ENCODE measurements at places on chromosomes 1 and 21.

- no peak for DNase-seq
Measured at GRCh38 chr1:9286556-9286955, 6.1 kb upstream of the SPSB1 start.

DNA sequence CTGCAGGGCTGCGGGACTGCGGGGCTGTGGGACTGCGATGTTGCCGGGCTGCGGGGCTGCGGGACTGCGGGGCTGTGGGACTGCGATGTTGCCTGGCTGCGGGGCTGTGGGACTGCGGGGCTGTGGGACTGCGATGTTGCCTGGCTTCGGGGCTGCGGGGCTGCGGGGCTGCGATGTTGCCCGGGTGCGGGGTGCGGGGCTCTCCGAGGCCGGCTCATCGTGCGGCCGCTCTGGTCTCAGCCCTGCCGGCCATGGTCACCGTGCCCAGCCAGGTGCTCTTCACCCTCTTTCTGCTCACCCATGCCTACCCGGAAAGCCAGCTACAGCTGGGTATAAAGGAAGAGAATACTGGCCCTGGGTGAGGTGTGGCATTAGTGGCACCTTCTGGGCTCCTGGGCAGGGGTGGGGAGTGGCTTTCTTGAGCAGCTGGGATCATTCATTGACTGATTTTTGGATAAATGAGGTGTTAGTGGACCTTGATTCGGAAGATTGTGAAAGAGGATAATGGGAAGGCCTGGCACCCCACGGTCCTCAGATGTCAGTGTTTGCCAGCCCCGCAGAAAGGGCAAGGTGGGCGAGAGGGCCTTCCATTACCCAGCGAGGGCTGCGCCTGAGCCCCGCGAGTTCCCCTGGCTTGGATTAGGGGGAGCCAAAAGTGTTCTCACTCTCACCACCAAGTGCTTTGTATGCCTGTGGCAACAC, 36.3 kb downstream of the COQ8A start:
- no peak for DNase-seq

DNA sequence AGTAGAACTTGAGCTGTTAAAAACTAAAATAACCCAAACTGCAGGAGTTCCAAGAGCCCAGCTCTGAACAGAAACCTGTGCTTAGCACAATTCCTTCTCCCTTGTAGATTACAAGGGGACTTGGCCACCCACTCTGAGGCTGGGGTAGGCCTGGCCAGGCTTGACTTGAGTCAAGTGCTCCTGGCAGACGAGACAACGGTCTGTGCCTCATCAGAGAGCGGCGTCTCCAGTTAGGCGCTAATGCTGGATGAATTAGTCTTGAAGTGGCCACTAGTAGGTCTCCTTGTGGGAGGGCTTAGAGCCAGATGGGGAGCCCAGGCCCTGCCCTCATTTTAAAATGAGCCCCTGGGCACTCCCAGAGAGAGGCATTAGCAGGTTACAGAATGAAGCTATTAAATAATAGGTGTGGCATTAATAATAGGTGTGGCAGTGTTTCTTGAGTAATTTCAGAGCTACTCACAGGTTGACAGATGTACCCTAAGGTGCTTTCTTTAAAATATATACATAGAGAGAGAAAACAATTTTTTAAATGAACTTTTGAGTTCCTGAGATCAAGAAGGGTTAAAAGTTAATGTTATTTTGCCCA, 1.1 kb downstream of the EEIG2 start:
- DNase-seq: peak; percentile 31

DNA sequence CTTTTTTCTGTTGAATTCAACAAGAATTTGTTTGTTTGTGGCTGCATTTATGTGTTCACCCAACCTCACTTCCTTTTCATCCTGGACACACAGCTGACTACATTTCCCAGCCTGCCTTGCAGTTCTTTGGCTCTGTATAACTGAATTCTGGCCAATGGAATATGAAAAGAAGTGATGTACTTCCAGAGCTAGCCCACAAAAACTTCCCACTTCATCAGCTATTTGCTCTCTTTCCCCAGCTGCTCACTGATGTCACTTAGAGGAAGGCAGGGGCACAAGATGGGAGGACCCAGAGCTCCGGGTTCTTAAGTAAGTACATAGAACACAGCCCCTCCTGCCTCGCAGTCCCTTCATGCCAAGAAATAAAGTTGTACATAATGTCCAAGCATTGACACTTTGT, 235.0 kb upstream of the FGGY start:
- no peak for DNase-seq

DNA sequence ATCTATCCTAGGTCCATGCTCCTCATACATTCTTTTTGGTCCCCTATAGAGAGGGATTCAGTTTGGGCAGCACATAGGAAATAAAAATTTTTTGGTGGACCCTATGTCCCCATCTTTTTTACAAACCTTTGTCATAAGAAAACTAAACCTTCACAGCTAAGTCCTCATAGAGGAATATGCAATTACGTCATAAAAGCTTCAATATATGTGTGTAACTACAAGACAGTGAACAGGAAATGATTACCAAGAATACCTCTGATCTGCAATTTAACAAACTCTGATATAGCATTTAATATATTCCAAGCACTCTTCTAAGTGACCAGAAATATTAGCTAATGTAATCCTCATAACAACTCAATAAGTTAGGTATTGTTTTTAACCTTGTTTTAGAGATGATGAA, 6.3 kb upstream of the DENND2C start:
- no peak for DNase-seq

GRCh38 chr1:102100666-102101065, 103.9 kb upstream of the OLFM3 start:
- DNase-seq: no peak

- no peak for DNase-seq
Measured at GRCh38 chr1:219507437-219507836, 105.5 kb downstream of the ZC3H11B start.

DNA sequence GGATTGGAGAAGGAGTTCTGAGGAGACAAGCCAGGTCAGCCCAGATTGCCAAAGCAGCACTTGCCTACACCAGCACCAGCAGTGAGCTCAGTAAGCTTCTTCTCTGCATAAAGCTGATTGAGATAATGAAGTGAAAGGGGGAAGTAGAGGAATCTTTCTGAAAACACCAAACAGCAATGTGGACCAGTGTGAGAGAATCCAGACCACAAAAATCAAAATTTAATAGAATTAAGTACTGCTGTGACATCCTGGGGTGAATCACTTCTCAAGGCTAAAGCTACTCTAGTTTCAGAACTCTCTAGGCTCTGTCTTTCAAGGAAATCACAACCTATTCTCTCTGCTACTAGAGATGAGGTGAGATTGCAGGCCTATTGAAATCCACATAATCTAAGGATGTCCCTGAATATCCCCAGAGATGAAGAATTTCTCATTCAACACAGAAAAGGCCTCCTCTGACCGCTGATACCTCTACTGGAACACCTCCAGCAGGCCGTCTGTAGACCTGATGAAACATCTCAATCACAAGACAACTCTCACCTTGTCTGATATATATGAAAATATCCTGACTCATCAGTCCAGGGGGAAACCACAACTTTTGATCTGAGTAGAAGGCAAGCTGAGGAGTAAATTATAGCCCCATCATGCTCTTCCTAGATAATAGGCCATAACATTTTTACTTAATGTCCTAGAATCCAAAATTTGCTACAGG, at the start of gene FCRL4:
Gene FCRL4, minus strand, starts transcription at position 127 of the 709 bp plus-strand sequence. CDS start 141 bp downstream, outside the sequence.
- DNase-seq: no peak

GRCh38 chr1:217138173-217138765, 415.0 kb upstream of the ESRRG start:
- DNase-seq: no peak

GRCh38 chr1:74247881-74248528, 12.8 kb downstream of the TNNI3K start:
- no peak for DNase-seq

DNA sequence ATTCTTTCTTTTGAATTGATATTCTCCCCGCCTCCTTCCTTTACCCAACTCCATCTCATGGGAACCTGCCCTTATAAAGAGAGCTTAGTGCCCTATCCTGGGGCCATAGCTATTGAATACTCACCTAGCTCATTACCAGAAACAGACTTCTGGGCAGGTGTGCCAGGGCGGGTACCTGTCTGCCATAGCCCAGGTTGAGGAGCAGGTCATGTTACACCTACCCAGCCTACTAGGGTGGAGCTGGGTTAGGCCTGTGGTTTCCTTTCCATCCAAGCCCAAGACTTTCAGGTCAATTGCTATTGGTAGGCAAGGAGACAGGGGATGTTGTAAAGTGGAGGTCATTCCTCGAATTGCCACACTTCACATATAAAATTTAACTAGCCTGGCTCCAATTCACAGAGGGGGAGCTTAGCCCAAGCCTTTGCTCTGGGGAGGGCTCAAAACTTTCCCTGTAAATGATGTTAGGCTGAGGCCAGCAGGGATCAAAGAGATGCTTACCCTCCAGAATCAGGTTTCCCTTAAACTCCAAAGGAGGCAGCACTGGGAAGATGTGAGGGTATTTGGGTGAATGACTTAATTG, 87.1 kb upstream of the IPO9 start:
- DNase-seq: no peak

DNA sequence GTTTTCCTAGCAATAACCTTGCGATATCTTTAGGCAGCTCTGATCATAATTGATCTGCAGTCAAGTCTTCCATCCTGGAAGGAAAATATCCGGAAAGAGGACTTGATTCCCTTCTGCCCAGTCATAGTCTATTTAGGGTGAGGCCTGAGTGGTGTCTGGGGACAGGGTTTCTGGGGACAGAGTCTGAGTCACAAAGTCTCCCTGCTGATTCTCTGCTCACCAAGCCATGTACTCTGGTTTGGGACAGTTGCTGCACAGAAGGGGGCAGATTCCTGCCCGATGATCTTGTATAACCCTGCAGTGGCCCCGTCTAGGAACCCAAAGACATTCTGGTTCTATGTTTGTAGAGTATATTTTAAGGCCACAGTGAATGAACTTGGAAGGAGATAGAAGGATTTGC, 178.8 kb downstream of the KCNJ6 start:
- no peak for DNase-seq

- DNase-seq: no peak
Measured at GRCh38 chr1:3319874-3320245, 134.6 kb upstream of the ARHGEF16 start.

DNA sequence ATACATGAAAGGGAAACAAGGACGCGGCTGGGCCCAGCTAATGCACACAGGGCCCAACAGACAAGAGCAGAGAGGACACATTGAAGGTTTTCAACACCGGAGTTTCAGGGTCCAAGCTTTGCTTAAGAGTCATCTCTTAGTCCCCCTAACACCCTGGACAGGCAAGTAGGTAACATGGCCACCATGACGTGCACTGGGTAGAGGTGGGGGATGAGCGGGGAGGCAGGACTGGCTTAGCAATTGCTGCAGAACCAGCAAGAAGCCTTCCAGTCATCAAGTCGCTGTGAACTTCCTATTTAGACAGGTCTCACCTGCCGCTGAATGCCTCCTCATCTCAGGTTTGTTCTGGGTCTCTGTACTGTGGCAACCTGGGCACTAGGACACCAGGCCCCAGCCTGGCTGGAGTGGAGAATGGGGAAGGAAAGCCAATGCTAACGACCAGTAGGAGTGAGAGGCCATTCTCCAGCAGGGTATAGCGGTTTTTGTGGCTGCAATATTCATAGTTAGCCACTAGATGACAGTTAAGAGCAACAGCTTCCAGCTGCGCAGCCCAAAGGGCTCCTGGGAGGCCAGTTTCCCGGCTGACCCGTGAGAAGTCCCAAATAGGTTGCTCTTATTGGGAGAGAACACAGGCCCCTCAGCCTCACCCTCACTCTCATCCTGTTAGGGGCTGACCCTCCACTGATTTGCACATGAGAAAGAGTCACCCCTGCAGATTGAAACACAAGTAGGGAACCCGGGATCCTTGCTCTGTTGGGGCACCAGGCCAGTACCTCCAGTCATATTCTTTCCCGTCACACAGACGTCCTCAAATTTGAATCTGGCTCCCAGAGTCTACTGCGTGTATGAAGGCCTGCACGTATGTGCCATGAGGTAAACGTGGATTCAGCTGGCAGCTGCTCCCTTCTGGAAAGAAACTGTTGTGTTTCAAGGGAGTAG, 6.0 kb upstream of the PIGC start:
- peak; percentile 8 for DNase-seq

GRCh38 chr1:20521960-20522861, 14.3 kb upstream of the MUL1 start:
- peak; percentile 33 for DNase-seq

GRCh38 chr1:3065396-3065795, 3.6 kb upstream of the PRDM16 start:
- DNase-seq: no peak

GRCh38 chr1:2834146-2834475, 32.6 kb upstream of the TTC34 start:
- DNase-seq: no peak

GRCh38 chr1:244353551-244354091, 98.1 kb downstream of the ADSS2 start:
- no peak for DNase-seq

DNA sequence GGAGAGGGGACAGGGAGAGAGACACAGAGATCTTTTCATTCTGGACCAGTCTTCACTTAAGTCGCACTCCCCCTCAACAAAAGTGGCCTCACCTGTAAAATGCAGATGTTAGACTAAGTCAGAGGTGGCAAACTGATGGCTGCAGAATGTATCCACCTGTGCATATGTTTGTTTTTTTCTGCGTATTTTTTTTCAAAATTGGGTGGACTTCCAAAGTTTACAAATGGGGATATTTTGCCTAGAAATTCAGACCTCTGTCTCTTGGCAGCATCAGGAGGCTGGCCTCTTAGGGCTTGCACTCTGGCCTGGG, 525.0 kb downstream of the MATN1 start:
- DNase-seq: no peak

DNA sequence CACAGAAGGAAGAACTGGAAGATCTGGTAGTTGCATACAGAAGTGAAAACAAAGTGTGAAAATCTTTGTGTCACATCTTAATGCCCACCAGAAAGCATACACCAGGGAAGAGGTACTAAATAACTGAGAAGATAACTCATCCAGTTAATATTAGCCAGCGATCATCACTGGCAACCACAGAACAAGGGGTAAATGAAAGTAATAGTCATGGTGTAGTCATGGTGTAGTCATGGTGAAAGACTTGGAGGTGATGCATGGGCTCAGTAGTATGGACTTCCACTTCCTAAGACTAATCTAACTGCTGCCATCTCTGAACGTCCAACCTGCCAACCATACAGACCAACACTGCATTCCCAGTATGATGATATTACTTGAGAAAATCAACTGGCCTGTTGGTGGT, 481.2 kb upstream of the NR5A2 start:
- no peak for DNase-seq

GRCh38 chr1:41673806-41674205, 189.3 kb upstream of the EDN2 start:
- DNase-seq: peak; percentile 27

DNA sequence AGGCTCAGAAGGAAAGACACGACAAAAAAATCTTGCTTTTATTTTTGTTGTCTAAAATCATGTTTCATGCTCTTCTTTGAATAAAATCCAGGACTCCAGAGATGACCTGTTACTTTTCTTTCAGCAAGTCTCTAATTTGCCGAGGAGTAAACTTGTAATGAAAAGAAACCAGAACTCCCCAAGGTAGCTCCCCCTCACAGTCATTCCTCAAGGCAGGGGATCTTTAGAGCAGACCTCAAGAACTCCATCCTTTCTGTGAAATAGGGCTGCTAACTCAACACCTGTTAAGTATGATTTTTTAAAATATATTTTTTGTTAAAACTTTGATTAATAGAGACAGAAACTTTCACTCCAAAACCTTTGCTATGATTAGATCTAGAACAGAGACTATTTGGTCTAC, 82.7 kb upstream of the ABCD3 start:
- DNase-seq: no peak

GRCh38 chr1:59625384-59625783, 189.4 kb upstream of the HOOK1 start:
- no peak for DNase-seq

GRCh38 chr1:174391716-174392115, 56.0 kb upstream of the GPR52 start:
- DNase-seq: no peak
